Activated T-helper 1 cell treated with anti-CD3 and anti-CD28 coated beads, Interleukin-2, amount 50 U/mL, for 16 hours (primary cell): ENCODE measurements at places on chromosomes 2 and 18.

DNA sequence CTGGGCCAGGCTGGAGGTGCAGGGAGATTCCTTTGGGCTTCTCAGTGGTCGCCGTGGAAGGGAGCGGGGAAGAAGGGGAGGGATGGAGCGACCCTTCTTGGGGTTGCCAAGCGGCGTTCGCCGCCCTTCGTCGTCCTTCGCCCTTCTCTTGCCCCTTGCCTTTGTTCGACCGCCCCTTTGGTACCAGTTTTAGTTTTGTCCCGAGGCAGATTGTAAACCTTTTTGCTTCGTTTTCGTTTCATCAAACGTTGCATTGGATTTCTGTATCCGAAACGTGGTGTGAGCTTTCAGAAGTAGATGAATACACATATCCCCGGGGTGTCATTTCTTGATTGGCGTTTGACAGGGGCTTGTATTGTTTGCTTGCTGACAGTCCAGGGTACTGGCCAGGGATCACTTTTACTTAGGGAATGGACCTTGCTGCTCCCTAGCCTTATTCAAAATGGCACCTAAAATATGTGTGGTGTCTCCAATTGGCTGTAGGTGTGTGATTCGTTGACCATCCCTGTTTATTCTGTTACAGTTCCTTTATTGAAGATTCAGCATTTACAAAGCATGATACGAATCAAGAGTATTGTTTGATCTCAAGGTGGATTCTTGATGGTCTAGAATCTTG lies 788 bp downstream of the USP14 start:
- no peak for DNase-seq

- DNase-seq, result no peak
These were observed 276.2 kb downstream of the MYCN start for GRCh38 chr2:16216558-16216945.

GRCh38 chr2:184921676-184922075 lies 323.3 kb downstream of the ZNF804A start:
- no peak for DNase-seq

GRCh38 chr2:24881158-24881557 lies 38.9 kb downstream of the ADCY3 start:
- no peak for DNase-seq

DNA sequence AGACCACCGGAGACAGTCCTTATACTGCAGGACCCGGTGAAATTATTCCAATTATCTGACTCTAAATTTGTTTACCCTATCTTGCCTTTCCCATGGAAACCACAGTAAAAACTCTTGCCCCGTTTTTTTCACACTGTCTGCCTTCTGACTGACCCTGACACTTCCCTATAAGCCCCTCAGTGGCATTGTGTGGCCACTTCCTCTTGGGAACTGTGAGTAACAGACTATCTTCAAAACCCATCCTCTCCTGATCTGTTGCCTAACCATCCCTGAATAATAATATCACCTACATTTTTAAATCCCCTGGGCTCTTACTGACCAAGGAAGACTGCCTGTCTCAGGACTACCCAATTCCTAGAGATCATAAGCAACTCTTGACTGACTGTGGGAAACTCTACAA lies 42.6 kb upstream of the RNF152 start:
- DNase-seq, result no peak

GRCh38 chr2:215743066-215743465 lies 270.3 kb downstream of the MREG start:
- no peak for DNase-seq

DNA sequence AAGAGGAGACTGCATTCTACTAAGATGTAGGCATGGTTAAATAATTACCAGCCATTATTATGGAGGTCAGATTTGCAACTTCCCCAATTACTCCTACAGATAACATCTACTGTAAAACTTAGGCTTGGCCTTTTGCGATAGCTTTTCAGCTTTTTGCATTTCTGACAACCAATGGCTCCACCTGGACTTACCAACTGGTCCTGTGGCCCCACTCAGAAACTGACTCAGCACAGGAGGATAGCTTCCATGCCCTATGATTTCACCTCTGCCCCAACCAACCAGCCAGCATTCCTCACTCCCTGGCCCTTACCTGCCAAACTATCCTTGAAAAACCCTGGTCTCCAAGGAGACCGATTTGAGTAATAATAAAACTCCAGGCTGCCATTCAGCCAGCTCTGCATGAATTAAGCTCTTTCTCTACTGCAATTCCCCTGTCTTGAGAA lies 28.2 kb downstream of the TUBB6 start:
- DNase-seq, result no peak

DNA sequence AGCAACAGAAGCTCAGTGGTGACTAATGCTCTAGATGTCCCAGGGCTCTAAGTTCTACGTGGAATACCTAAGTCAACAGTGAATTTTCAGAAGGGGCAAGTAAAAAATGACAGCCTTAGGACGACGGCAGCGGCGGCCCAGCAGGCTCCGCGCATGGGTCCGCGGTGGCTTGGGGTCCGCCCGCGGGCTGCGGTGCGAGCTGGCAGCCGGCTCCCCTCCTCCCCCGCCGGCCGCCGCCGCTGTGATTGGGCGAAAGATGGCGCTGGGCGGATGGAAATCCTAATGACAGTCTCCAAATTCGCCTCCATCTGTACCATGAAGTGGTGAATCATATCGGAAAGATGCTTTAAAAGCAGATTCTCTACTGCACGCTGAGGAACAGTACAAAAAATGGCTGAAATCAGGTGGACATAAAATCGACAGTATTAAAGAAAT lies 74.7 kb downstream of the HNRNPLL start:
- no peak for DNase-seq
